ENCODE measurements at places on chromosomes 6 and 20.

DNA sequence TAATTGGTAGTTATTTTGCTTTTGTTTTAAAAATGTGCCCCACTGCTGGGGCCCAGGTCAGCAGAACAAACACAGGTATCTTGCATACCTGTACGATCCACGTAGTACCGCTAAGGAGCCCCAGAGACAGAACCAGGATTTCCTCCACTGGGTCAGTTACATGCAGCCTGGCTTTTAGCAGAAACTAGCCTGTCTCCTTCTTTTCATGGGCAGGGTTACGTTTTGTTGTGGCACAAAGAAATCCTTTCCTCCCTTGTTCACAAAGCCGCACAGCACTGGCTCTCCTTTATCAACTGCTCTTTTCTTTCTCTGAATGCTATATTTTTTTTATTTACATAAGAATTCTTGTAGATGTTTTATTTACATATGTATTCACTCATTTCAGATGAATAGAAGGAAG is 190.3 kb upstream of the POU3F2 start:
- DNase-seq = no peak

GRCh38 chr6:159540152-159540551 is 152.9 kb downstream of the SOD2 start:
- DNase-seq = no peak

DNA sequence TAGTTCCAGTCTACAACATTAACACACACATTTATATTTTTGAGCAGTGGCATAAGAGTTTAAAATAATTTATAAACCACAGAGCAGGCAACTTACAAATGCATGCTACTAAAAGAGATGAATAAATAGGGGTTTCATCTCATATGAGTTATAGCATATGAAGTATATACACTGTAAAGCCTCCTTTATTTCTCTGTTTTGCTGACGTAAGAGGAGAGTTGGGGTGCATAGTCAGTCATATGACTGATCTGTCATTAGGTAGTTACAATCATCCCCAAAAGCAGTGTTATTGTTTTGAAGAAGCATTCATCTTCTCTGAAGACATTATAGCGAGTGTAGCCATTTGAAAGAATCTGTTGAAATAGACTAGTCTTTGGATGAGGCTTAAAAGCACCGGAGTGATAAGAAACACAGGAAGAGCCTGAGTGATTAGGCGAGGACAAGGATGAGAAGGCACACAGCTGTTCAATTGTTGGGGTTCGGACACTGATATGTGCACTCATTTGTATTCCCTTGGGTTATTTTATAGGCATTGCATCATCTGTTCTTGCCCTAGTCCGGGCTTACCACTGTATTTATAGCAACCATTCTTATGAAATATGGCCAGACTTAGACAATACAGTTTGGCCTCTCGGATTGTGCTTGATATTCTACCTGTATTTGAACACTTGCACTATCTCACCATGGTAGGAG is 325.7 kb downstream of the SAMD5 start:
- DNase-seq = no peak

GRCh38 chr6:35633579-35634089 is 55.1 kb downstream of the FKBP5 start:
- DNase-seq = no peak

DNA sequence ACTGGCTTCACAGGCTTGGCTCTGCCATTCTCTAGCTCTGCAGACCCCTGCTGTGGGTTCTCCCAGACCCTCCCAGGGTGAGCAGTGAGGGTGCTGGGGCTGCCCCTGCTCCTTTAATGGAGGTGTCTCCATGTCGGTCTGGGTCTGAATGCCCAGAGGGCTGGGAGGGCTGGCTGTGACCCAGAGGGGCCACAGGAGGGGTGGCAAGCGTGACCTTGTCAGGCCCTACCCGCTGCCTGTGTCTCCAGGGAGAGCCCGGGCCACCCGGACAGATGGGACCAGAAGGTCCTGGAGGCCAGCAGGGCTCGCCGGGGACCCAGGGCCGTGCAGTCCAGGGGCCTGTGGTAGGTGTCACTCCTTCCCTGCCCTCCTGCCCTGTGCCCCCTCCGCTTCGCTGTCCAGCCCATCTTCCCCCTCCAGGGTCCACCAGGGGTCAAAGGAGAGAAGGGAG is 32.1 kb downstream of the COL20A1 start:
- DNase-seq = no peak

DNA sequence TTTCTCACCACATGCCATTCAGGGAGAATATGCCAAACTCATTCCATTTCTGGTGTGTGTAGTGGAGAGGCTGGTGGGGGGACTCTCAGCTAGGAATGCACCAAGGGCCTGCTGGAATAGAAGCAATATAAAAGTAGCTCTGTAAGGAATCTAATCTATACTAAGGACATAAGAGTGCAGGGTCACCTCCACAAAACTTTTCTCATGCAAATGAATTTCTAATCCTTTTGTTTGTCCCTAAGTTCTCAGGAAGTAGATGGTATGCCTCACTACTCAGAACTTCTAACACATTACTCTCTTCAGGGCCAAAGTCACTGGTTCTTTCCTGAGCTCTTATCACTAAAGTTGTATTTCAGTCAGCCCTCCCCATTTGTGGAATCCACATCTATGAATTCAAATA is 427.2 kb downstream of the C6orf118 start:
- no peak for DNase-seq

DNA sequence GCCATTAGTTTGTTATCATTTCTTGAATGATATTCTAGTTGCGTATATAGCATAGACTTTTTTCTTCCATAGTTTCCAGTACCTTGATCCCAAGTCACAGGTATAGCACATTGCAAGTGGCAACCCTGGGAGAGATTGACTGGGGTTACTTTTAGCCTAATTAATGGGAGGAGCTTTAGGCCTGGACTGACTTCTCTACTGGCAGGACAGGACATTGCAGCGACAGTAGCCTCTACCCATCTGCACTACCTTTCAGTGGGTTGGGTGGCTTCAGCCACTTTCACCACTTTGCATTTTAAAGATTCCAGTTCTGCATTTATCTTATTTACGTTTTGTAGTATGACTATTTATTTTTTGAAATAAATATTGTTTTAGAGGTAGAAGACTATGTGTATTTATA is 320.3 kb downstream of the RIMS1 start:
- DNase-seq = no peak

- DNase-seq = no peak
Observed at GRCh38 chr20:50338479-50339391, 148.1 kb downstream of the CEBPB start.

DNA sequence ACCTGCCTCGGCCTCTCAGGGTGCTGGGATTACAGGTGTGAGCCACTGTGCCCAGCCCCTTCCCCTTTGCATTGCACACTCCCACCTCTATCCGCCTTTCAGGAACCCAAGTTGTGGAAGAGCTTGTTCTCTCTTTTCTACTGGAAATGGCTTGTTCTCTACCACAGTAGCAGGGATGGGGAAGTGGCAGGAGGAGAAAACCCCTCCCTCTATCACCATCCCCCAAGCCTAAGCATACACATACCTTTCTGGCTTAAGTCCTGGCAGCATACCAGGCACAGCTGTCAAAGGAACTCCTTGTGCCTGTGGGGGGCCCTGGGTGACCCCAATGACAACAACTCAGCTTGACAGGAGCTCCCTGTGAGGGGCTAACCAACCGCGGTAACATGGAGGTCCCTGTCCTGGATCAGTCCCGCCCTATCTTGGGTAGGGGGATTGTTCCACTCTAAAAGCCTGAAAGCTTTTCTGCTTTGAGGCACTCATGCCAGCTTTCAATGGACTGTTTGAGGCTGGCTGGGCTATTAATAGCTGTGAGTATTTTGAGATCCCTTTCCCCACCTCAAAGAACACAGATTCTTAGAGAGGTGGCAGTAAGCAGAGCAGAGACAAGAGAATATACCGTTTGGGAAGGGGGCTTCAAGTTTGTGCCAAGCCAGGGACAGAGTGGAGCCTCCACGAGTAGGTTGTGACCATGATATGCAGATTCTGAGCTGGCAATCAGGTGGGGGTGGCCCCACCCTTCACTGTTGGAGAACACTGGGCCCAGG is 2.3 kb downstream of the KLHDC3 start:
- DNase-seq = no peak

- no peak for DNase-seq
Observed at GRCh38 chr20:51374456-51374830, 168.1 kb downstream of the NFATC2 start.

DNA sequence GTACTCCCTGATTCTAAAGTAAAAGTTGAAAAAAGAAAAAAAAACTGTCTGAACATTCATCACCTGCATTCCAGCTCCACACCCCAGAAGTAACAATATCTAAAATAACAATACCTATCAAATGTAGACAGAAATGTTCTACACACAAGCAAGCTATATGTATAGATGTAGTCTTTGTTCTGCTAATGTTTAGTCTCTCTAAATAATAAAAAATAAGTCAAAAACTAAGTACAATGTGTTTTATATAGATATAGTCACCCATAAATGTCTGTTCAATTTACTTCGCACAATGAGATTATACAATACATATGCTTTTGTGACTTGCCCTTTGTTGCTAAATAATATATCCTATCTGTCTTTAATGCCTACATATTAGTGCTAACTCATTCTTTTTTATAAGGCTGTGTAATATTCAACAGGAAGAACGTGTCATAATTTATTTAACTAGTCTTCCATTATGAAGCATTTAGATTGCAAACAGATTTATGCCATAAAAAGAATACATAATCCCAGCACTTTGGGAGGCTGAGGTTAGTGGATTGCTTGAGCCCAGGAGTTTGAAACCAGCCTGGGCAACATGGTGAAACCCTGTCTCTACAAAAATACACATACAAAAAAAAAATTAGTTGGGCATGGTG is 216.2 kb upstream of the ZNF217 start:
- DNase-seq = no peak

DNA sequence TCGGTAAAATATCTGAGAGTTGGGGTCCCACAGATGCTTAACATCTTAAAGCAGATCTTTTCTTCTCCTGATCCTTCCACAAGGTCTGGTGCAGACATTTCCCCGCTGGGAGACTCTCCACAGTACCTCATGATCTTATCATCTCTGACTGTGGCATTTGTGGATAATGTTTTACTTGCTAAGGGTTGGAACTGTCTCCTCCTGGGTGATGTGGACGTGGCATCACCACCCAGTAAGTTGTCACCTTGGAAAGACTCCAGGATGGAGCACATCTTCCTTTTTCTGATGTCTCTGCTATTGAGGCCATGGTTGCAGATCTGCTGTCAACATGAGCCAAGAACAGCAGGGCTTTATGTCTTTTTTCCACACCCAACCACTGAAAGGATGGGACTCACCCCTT is 42.0 kb upstream of the FANCE start:
- no peak for DNase-seq

GRCh38 chr20:34874094-34874654 is 1.5 kb upstream of the GGT7 start:
- peak; percentile 90 for DNase-seq

DNA sequence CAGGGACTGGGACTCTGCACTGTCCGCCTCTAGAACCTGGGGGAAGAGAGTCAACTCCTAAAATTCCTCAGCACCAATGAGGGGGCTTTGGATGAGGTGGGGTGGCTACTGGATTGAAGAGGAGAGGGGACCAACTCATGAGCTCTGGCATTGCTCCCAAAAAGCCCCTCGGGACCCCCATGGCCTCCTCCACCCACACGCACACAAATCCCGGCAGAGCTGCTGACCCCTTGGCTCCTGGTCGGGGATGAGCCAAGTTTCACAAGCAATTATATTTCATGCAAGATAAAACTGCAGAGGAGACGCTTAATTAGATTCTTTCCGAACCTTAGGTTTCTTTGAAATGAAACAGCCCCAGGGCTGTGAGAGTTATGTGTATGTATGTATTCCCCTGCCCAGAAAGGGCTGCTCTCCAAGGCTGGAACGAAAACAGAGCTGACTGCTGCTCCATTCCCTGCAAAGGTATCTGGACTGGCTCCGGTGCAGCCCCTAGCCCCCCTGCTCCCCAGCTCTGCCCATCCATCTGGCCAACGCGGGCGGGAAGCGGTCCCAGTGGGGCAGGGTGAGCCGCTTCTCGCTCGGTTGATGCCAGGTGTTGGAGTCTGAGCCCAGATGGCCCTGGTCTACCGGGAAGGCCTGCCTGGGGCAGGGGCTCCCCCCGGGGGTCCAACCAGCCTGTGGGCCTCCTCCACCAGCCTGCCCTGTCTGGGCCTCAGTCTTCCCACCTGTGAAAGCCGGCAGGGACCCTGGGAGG is 46.8 kb upstream of the STX16 start:
- peak; percentile 22 for DNase-seq

DNA sequence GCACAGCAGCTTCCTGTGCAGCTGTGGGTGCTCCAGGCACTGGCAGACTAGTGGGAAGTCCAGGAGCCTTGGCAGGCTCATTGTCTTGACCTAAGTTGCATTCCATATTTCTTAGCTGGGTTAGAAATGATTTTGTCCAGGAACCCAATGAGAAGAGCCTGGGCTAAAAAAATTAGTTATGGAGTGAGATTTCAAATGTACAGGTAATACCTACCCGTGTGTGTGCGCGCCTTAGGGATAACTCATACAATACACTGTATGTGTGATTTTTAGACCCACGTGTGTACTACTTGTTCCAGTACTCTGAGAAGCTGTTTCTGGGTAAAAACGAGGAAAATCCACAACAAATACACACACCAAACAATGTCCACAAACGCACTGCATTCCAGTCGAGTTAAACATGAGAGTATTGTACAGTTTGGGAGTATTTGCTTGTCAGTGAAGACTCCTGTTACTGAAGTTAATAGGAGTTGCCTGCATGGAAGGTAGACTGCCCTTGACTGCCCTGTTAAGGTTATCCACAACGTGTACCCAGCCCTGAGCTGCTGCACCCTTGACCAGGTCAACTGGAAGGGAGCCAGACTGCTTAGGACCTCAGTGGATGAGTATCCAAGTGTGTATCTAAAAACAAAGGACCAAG is 1.4 kb downstream of the PAQR8 start:
- DNase-seq = no peak

DNA sequence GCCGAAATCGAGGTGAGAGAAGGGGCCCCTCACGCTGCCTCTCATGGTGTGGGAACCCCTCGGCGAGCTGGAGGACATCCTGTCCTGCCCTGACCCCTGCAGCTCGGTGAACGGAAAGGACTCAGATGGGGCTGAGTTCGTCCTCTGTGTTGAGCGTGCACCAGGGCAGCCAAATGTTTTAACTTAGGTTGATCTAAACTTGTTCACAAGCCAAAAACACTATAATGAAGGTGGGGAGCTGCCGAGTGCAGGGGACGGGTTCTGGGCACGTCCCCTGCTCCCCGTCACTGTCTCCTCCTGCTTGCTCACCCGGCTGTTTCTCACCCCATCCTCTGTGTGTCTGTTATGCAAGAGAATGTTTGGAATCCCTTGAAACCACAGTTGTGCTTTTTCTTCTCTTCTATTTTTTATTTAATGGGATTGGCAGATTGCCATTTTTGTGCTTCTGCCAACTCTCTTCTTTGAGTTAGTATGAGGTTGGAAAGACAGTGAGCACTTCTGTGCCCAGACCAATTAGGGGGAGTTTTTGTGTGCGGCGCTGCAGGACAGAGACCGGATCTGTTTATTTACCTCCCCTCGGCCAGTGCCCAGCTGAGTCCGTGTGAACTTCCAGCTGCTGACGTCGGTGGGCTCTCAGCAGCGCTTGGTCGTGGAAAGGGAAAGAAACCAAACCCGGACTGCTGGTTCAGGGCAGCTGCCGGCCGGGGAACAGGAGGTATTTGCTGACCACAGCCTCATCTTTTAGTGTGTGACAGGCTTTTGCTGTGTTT is 158.1 kb downstream of the DTNBP1 start:
- DNase-seq = peak; percentile 94
